ENCODE measurements at places on chromosomes 6 and 20.
A peak's percentile ranks its signal among the peaks of the same experiment; 100 is the strongest.

DNA sequence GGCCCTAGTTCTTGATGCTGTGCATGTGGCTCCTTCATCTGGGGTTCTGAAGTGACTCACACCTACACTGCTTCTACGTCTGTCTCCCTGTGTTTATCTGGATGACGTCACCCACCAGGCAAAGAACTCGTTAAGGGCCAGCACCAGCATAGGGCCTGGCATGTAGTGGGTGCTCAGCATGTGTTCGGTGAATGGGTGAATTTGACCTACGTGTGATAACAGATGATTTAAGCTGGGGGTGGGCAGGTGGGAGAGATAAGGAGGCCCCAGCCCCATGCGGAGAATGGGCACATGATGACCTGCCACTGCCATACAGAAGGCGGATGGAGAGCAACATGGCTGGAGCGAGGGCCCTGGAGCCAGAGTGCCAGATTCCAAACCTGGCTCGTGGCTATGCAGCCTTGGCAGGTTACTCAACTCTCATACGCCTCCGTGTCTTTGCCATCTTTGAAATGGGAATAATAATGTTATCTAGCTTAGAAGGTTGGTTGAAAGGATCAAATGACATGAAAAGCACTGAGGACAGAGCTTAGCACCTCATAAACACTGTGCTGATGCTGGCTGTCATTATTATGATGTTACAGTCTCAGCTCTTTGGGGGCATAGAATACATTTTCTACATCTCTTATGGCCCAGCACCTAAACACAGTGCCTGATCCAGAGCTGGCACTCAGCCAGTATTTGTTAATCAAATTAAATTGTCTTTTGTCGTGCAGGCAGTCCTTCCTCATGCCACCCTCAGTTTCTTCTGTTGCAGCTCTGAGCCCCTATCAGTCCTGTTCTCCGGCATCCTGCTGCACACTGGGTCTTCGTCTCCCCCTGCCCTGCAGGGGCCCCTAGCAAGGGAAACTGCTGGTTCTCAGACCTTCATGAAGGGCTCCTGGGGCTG, 39.6 kb downstream of the VEGFA start:
- no peak for DNase-seq

DNA sequence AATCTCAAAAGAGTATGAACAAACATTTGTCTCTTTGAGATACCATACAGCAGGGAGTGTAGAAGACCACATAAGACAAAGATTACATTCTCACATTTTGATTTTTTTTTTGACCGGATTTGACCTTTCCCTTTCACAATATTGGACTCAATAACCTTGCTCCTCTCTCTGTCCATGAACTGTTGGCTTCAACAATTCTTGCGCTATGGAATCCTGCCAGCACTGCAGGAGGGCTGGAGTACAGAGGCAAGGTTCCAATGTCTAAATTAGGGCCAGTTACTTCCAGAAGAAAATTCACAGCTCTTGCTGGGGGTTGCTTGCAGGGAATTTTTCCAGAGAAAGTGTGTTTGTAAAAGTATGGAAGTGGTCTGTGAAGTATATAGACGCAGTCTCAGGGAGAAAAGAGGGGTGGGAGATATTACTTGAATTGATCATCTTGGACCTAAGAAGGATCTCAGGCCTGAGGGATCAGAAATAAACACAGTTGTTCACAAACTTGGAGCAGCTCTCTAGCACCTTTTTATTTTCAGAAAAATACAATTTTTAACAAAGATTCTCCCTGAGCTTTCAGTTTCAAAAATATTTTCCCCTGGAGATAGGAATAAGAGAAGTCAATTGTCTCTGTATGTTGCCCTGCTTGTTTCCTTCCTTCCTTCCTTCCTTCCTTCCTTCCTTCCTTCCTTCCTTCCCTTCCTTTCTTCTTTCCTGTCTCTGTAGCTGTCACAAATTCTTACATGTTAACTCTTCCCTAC, 765.9 kb downstream of the BCKDHB start:
- no peak for DNase-seq

GRCh38 chr20:63161176-63161651, 54.7 kb downstream of the YTHDF1 start:
- no peak for DNase-seq

- DNase-seq = peak; percentile 26
Measured at GRCh38 chr20:31675828-31676608, 38.3 kb downstream of the COX4I2 start.

DNA sequence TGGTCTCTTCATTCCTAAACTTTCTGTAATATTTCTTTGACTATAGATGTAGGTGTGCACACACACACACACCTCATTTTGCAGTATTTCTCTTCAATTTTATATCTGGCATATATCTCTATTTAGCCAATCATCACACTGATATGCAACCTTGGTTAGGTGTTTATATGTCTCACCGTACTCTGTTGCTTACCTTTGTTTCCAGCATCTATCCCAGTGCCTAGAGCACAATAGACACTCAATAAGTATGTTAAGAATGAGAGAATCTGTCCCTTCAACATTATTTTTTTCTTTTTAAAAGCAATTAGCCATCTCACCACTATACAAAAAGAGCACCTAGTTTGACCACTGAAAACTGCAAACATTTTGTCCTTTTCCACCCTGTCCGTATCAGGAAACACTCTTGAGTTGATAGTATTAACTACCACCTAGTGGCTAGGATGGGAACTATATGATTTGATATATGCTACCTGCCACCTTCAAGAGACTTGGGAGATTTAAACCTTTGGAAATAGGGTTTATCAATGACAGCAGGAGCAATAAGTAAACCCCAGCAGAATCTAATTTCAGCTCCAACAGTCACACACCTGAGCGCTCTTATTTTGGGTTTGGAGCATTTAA, 48.7 kb upstream of the RSPO3 start:
- DNase-seq = no peak

- no peak for DNase-seq
Measured at GRCh38 chr20:50376888-50377459, 133.2 kb upstream of the PTPN1 start.

DNA sequence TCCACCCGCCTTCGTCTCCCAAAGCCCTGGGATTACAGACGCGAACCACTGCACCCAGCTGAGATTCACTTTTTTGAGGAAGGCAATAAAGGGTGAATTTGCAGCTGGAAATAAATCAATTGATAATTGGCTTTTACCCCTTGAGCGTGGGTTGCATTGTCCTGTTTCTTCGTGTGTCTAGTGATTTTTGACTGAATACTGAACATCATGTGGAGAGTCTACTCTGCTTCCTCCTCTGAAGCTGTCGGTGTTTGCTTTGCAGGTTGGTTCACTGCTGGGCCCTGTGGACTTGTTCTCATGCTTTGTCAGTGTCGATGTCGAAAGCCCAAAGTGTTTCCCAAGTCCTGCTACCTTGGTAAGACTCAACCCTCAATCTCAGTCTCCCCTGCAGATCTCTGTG, 5.8 kb upstream of the EEF1A2 start:
- no peak for DNase-seq

- no peak for DNase-seq
Measured at GRCh38 chr6:167270499-167271311, 20.4 kb upstream of the UNC93A start.

GRCh38 chr6:1856381-1856780, 246.7 kb downstream of the FOXC1 start:
- no peak for DNase-seq

DNA sequence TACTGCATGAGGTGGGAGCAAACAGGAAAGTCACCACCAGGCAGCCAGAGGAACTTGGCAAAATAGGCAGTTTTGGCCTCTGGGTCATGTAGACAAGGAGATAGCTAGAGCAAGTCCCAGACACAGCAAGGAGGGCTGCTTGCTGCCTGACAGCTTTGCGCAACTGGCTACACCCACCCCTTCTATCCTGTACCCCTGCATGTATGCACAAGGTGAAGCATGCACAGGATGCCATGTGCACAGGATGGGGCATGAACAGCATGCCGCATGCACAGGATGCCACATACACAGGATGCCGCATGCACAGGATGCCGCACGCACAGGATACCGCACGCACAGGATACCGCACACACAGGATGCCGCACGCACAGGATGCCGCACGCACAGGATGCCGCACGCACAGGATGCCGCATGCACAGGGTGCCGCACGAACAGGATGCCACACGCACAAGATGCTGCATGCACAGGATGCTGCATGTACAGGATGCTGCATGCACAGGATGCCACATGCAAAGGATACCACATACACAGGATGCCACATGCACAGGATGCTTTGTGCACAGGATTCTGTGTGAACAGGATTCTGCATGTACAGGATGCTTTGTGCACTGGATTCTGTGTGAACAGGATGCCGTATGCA, 104.9 kb upstream of the IYD start:
- DNase-seq = no peak

- DNase-seq = no peak
Measured at GRCh38 chr20:51065615-51066014, 42.7 kb upstream of the KCNG1 start.

GRCh38 chr6:40947876-40948526, 91.0 kb downstream of the UNC5CL start:
- DNase-seq = no peak

- no peak for DNase-seq
Measured at GRCh38 chr6:163248051-163248450, 166.5 kb upstream of the QKI start.

GRCh38 chr6:43897571-43898302, 127.7 kb downstream of the VEGFA start:
- no peak for DNase-seq

GRCh38 chr20:46293084-46293483, 15.2 kb downstream of the CDH22 start:
- DNase-seq = no peak

DNA sequence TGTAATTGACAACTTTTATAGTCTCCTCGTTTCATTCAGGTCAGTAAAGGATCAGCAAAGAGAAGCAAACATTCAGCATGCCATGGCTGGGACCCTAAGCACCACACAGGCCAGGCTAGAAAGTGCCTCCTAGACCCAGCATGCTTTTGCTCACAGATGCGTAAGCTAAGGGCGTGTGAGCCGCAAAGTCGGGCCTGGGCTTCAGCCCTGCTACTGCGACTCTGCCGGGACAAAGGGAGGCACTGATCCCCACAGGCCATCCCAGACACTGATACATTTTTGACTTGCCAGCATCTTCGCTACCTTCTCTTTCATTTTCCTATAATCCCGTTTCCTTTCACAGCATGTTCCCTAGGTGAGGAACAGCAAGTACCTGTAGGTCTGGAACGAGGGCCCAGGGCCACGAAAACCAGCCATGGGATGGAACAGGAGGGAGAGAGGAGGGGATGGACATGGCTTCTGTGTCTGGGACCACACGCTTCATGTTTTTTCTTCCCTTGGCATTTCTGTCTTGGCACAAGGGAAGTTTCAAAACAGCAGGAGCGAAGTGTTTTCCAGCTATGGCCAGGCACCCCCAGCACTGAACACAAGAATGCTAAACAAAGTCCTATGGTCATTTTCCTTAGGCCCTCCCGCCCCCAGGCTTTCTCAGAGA, 42.6 kb downstream of the IRF4 start:
- no peak for DNase-seq

DNA sequence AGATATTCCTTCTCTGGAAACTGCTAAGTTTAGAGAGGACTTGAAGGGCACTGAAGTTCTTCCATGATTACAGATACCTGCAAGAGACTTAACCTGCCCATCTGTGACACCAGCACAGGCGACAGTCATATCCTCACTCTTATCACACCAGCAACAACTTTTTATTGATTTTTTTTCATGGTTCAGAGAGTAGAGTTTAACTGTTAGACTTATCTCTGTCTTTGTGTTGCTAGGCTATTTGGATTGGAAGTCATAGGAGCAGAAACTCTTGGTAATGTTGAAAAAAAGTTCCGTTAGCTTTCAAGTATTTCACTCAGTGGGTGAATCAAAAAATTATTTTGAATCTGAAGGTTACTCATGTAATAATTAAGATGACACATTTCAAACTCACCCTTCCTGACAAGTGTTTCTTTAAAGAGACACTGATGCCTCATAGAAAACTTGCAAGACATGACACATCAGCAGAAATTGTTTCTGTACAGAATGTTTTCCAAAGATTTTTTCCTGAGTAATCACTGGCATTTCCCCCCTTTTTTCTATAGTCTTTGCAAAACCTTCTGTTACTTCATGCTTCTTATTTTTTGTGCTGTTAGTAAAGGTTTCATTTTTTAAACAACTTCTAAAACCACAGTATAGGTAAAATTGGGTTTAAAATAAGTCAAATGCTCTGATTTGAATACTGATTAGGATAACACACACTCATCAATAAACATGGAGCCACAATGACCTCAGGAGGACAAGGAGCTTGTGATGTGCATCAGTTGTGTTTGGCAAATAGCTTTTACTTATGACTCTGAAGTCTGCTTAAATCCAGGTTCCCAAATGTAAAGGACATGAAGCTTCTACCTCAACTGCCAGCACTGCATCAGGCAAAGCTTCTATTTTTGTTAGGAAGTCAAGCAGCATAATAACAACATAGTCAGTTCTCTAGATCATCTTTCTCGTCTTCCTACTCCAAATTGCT, 252.9 kb upstream of the MAN1A1 start:
- no peak for DNase-seq

DNA sequence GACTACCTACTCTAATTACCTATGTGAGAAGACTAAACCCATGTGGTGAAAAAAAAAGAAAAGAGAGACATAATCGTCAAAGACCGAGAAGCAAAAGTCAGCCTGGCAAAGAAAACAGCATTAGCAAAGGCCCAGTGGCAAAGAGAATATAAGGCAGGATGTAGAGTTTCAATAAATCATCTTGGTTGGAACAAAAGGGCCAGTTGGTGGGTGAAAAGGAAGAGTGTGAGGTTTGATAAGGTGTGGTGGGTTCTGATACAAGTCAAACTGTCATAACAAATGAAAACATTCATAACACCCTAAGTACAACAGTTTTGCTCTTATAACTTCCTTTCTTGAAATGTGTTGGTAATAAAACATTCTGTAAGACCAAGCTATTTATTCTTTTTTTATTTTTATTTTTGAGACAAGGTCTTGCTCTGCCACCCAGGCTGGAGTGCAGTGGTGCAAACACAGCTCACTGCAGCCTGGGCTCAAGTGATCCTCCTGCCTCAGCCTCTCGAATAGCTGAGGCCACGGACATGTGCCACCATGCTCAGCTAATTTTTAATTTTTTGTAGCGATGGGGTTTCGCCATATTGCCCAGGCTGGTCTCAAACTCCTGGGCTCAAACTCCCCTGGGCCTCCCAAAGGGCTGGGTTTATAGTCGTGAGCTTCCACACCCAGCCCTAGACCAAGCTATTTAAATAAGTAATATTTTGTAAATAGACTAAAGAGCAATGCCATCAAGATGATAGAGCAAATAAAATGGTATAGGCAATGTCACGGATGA, 18.9 kb upstream of the GTF3C6 start:
- DNase-seq = no peak

GRCh38 chr6:36955671-36956445, 1.3 kb downstream of the PI16 start:
- no peak for DNase-seq

All from activated CD4-positive, CD25-positive, alpha-beta regulatory T cell treated with anti-CD3 and anti-CD28 coated beads, Interleukin-2, amount 50 U/mL, for 16 hours (primary cell).